NCI-H774 (cell line): ENCODE measurements at places on chromosomes 2 and 18.

DNA sequence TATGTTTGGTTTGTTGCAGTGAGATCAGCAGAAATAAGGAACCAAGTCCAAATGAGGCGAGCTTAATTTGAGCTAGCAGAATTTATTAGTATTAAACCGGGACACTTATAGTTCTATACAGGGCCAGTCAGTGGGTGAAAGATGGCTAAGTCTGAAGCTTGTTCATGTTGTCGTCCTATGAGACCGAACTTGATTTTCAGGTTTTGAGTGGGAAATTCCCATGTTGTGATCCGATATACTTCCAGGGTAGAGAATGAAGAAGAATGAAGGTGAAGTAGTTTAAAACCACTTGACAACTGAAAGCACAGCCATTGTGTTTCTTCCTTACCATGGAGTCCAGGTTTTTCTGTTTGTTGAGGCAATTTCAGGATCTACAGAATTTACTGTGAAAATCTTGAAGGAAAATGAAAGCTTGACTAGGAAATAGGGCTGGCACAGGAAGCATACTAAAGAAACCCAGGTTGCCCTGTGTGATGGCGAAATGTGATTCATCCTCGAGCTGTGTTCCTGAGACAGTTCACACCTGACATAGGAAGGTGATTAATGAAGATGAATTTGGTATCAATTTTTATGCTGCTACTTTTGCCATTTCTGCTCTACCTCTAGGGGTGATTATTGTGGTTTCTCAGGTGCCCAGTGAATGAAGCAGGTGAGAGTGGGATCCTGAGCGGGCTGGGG, 37.6 kb upstream of the MGAT5 start:
- DNase-seq, result no peak

DNA sequence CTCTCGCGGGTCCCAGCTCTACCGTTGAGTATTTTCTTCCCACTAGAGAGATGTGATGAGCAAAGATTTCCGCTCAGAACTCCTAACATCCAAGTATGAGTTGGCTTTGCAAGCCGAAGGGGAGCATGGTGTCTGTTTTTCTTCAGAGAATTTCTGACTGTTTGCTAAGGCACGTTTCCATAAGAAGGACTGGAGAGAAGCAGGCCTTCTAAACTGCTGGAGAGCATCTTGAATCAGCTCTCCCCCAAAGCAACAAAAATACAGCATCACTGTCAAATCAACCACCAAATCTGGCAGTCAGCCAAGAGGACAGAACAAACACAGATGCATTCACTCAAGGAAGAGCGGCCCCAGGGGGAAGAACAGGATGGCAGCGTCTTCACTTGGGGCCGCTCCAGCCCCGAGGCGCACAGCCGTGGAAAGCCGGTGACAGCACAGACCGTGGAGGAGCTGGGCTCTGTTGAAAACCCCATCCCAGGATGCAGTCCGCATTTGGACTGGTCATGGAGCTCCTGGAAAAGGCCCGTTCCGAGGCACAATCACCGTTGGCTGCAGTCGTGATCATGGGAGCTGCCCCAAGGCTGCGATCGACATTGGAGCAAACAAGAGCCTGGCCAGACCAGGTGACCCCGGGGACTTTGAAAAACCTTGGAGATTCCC, 101.4 kb downstream of the NFATC1 start:
- DNase-seq, result no peak

- DNase-seq, result peak; percentile 42
Observed at GRCh38 chr18:23918395-23919032, 96.0 kb upstream of the TTC39C start.

GRCh38 chr2:188798159-188798558, 176.0 kb upstream of the COL3A1 start:
- DNase-seq, result no peak

- DNase-seq, result no peak
Observed at GRCh38 chr2:230541934-230542380, 126.0 kb downstream of the SP100 start.

- no peak for DNase-seq
Observed at GRCh38 chr2:48728840-48729239, 26.7 kb downstream of the LHCGR start.

DNA sequence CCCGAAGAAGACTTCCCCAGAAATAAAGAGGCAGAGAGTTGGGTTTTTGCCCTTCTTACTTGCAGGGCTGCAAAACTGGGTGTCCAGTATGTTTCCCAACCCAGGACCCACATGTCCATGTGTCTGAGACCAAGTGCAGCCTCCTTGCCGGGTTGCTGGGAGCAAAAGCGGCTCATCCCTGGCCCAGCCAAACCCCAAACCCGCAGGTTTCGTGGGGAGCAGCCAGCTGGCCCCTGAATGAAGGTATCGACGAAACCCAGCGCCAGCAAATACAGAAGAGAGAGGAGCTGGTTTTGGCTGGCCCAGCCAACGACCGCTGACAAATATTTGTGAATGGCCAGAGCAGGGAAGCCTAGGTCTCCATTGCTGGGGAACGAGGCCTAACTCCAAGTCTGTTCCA, 197.1 kb downstream of the SMAD7 start:
- no peak for DNase-seq

DNA sequence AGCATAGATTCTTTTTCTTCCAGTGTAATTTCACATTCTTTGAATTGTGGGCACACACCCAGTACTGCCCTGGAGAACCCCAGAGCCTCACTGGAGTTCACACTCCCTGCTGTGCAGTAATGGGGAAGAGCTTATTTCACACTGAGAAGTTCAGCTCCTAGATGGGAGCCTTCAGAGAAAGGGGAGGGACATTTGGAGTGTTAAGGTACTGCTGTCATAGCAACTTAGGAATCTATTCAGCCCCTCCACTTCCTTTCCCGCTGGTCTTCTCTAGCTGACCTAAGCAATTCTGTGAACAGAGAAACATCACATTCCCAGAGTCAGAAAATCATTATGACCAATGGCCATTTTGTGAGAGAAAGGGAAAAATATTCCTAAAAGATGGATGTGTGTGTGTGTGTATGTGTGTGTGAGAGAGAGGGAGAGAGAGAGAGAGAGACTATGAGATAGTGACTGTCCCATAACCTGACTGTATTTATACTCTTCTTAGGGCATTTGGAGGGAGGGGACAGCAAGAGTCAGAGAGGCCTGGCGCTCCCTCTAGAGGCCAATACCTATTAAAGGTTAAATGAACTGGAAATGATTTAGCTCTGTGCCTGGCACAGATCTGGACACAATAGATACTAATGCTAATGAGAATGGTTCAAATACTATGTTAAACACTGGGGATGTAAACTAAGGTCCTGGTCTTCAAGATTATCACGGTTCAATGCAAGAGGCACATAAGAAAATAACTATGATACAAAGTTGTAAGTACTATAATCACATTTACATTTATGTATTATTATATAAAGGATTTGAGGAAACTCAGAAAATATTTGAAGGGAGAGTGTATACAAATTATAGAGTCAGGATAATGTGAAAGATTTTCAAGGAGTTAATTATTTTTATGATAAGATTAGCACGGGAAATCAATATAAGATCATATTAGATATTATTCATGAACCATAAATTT, 41.5 kb upstream of the RPE start:
- peak; percentile 43 for DNase-seq

GRCh38 chr2:24452502-24452885, 38.6 kb upstream of the NCOA1 start:
- DNase-seq, result no peak

DNA sequence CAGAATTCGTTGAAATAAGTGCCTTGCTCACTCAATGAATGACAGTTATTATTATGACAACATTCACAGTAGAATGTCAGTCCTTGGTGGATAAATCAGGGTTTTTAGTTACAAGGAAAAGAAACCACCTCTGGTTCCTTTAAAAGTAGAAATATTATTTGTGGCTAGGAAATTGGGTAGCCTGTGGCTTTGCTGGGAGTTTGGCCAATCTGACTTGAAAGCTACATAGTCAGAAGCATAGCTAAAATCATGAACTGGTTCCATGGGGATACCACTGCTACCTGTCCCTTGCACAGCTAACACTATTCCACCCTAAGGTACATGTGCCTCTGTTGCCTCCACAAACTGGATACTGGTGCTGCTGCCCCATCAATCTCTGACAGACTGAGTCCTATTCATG, 12.8 kb upstream of the SMCHD1 start:
- no peak for DNase-seq

DNA sequence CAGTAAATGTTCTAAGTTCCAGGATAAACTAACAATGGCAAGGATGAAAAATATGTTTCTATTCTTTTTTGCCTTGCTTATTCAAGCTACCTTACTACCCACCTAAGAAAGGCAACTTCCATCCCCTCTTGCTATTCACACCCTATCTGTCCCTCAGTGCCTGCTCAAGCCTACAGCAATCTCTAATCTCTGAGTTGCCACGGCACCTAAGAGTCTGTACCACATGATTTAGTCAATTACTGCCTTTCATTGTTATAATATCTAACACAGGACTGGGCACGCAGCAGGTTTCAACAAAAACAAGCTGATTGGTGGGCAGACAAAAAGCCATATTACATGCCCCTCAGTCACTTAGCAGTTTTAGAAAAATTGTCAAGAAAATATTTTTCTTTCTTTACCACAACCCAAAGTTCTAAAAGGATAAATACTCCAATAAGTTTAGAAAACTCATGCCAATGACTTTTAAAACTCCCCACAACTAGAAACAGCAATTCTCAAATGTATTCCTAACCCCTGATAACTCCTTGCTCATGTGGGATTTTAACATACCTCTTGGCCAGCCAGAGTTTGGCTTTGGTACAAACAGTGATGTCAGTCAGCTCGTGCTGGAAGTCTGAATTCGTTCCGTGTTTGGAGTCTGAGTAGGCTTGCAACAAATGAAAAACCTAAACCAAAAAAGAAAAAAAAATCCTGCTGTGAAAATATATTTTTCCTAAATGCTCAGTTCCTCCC, 117.3 kb upstream of the ZFP36L2 start:
- DNase-seq, result no peak

DNA sequence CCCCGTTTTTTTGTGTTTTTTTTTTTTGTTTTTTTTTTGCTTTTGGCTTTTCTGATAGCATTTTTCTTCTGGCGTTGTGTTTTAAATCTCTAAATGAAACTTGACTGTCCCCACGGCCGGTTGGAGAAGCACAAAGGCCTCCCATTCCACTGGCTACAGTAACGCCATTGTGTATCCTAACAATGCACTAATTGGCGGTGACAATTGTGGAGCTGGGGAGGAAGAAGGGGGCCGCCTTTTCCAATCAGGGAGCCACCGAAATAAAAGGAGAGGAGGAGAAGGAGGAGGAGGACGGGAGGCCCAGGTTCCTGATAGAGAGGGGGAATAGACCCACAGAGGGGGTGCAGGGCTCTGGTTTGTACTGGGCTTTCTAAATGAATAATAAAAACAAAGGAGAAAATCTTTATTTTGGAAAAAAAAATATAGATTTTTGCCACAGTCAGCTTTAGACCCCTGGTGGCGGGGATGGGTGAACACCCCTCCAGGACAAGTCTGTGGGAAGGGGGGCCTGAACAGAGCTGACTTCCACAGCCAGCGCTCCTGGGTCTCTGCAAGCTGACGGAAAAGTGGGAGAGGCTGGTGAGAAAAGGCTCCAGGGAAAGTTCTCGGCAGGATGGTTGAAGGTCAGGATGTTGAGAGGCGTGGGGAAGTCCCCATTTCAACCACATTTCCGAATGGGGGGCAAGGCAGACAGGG, 43.7 kb upstream of the FZD5 start:
- DNase-seq, result no peak

DNA sequence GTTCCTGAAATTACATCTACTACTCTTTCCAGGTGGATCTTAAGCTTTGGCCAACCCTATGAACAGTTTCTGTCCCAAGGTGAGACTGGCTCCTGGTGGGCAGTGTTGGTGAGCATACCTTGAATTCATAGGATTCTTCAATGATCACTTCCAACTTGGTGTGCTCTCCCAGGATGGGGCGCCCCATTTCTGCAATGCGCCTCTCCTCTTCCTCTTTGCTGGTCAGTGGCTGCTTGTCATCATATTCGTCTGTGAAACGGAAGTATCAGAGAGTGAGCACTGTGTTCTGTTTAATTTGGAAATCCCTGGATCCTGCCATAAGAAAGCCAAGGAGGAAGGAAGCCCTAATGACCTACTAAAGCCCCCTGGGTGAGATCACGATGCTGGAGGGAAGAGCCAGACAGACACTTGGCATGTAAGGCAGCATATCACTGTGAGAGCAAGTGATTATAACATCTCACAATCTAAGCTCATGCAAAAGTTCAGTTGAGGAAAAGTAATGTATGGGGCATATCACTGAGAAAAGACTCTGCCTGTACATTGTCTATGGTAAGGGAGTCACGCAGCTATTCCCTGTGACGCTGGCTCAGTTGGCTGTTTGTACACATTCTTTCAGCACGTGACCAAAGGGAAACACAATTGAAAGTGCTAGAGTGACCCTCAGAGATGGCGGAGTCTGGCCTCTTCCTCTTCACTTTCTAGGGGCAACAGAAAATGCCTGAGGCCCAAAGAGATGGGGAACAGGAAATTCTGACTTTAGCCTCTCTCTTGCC, 287.0 kb downstream of the SLC8A1 start:
- no peak for DNase-seq

GRCh38 chr2:46435796-46436360, 43.5 kb upstream of the TMEM247 start:
- DNase-seq, result no peak

GRCh38 chr2:11359865-11360264, 15.4 kb upstream of the ROCK2 start:
- DNase-seq, result no peak

- no peak for DNase-seq
Observed at GRCh38 chr18:23970161-23971096, 44.1 kb upstream of the TTC39C start.

DNA sequence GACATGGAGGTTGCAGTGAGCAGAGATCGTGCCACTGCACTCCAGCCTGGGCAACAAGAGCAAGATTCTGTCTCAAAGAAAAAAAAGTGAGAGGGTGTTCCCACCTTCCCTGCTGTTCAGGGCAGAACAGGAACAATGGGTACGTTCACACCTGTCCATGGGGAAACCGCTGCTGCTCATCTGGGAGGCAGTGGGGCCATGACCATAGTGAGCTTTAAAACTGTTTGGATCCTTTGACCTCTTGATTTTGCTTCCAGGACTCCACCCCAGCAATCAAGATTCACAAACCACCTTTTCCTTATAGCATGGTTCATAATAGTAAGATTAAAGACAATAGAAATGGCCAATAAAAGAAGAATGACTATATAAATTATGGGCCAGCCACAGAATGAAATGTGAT, 209.2 kb downstream of the ARL4C start:
- DNase-seq, result no peak

- no peak for DNase-seq
Observed at GRCh38 chr2:220847006-220847405, 725.1 kb downstream of the EPHA4 start.
